HT-29 (cell line): ENCODE measurements at places on chromosomes 3 and 15. TPM values are rescaled to one million over a fixed set of nuclear protein-coding genes. Genes with fewer than 3 reads are reported as not detected.

GRCh38 chr15:95087253-95087609 is 855.9 kb downstream of the MCTP2 start:
- DNase-seq = no peak

CNTN3 gene
- total RNA-seq = not detected in 2 replicates

PROS1 gene
- 8.1 and 10.0 TPM in 2 replicates for total RNA-seq

DNA sequence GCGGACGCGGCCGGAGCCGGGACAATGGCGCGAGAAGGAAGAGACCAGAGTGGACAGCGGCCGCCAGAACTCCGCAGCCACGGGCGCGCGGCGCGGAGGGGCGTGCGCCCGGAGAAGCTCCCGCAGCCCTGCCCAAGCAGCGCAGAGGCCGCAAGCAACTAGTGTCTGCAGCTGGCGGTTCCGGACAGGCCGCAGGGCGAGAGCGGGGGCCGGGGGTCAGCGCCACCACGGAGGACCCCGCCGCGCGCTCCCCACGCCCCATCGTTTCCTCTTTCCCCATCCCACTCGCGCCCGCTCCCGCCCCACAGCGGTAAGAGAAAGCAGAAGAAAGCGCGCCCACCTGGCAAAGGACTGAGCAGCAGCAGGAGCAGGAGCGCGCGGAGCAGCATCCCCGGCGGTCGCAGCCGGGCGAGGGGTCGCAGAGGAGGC is 440 bp downstream of the PRTG start:
- no peak for DNase-seq

- no peak for DNase-seq
Observed at GRCh38 chr3:31755926-31756658, 223.4 kb downstream of the STT3B start.
